ENCODE measurements at places on chromosomes 6 and 20. TPM values are rescaled to one million over a fixed set of nuclear protein-coding genes. Genes with fewer than 3 reads are reported as not detected.

SLC17A5 gene
- 21.9 TPM for total RNA-seq

SLC26A8 gene
- not detected for total RNA-seq

WFDC8 gene
- not detected for total RNA-seq

COL21A1 gene
- 101 TPM for total RNA-seq

CRISP2 gene
- not detected for total RNA-seq

DEFB126 gene
- total RNA-seq, result not detected

ZSCAN9 gene
- 20.4 TPM for total RNA-seq

DZANK1 gene
- total RNA-seq, result 1.5 TPM

TCP1 gene
- total RNA-seq, result 176 TPM

HDDC2 gene
- 50.2 TPM for total RNA-seq

DACT2 gene
- 2.0 TPM for total RNA-seq

Measured in muscle of leg (tissue), 16 donors.